ENCODE measurements at places on chromosomes 3 and 15.

DNA sequence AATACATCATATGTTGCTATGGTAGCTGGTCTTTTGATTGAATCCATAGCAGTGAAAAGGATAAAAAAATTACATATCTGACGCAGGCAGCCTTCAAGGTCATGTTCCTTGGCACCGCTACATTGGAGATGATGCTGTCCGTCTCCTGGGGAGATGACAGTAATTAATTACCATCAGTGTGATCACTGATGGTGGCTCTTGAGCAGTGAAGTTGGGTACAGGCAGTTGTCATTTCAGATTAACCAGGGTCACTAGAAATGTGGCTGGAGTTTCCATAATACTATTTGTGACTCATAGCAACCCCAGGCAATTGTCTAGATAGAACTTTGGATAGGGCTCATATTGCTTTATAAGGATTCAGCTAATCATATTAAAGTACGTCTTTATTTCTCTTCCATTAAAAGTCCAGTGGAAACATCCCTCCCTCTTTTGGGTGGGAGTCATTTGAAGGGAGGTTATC, 136.3 kb downstream of the THSD4 start:
- peak; percentile 31 for DNase-seq

- DNase-seq = peak; percentile 3
Observed at GRCh38 chr3:167406876-167407492, 26.9 kb upstream of the ZBBX start.

- peak; percentile 44 for DNase-seq
Observed at GRCh38 chr3:146468234-146468633, 1.1 kb downstream of the PLSCR2 start.

DNA sequence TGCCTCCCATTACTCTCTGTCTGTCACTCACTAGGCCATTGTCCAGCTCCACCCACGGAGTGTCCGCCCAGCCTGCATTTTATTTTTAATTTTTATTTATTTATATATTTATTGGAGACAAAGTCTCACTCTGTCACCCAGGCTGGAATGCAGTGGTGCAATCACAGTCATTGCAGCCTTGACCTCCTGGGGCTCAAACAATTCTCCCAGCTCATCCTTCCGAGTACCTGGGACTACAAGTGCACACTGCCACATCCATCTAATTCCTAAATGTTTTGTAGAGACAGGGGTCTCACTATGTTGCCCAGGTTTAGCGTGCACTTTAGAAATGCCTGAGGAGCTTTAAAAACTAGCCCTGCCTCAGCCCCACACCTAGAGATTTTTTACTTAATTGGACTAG, 141.5 kb downstream of the LIPC start:
- DNase-seq = no peak
